ENCODE measurements at places on chromosomes 6 and 20. TPM values are rescaled to one million over a fixed set of nuclear protein-coding genes. Genes with fewer than 3 reads are reported as not detected.

GRCh38 chr6:66421570-66421969, 714.5 kb upstream of the EYS start:
- no peak for DNase-seq

- no peak for DNase-seq
Observed at GRCh38 chr20:19903168-19903811, 113.9 kb upstream of the NAA20 start.

SGK1 gene
- 1,163 TPM for total RNA-seq

THEMIS gene
- total RNA-seq = 3.8 TPM

HLA-DQB2 gene
- total RNA-seq = not detected

UST gene
- 6.0 TPM for total RNA-seq

All from Peyer's patch (tissue), 4 donors.